Sigmoid colon (tissue), 7 donors: ENCODE measurements at places on chromosomes 3 and 15. TPM values are rescaled to one million over a fixed set of nuclear protein-coding genes. Genes with fewer than 3 reads are reported as not detected.
A peak's percentile ranks its signal among the peaks of the same experiment; 100 is the strongest.

The FAM107A gene
- 56.7 TPM for total RNA-seq

GRCh38 chr3:160023476-160023875 is 34.8 kb downstream of the IL12A start:
- no peak for DNase-seq

DNA sequence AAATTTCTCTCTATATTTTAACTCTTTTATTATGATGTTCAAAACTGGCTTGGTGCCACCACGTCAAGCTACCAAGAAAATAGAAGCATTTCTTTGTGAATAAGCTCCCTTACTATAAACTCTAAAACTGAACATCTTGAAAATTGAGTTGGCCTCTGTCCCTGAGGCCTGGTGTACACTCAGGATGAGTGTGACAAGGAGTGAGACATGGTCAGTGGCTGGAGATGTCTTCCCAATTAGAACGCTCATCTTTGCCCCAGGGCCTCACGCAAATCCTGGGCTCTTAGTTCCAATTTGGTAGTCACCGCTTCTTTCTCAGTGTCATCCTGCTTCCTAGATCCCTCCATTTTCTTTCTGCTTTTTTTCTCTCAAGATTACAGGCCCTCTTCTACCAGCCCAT is 26.2 kb downstream of the SLC2A2 start:
- DNase-seq, result no peak

The GOLGA8J gene
- not detected for total RNA-seq

The WDR93 gene
- not detected for total RNA-seq

DNA sequence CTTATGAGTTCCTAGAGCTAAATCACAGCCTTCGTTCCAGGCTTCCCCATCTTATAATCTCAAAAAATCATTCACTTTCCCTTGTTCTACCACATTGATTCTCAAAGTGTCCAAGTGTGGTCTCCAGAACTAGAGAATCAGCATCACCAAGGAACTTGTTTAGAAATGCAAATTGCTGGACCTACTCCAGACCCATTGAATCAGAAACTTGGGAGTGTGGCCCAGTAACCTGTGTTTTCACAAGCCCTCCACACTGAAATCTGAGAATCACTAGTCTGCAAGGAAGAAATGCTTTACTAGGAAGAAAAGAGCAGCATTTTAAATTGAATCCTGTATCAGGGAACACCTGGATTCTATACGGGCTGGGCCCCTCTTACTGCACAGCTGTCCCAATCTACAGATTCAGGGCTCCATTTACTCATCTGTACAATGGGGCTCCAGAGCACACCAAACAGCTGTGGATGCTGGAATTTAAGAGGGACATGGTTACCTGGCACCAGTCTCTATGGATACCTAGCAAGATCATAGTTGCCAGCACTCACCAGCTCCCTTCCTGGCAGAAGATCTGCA is 3.9 kb downstream of the MEGF11 start:
- DNase-seq, result no peak

- no peak for DNase-seq
Observed at GRCh38 chr3:169879013-169879557, 9.3 kb upstream of the LRRC31 start.

The MST1R gene
- 1.2 TPM for total RNA-seq

The ABHD5 gene
- total RNA-seq, result 11.1 TPM

DNA sequence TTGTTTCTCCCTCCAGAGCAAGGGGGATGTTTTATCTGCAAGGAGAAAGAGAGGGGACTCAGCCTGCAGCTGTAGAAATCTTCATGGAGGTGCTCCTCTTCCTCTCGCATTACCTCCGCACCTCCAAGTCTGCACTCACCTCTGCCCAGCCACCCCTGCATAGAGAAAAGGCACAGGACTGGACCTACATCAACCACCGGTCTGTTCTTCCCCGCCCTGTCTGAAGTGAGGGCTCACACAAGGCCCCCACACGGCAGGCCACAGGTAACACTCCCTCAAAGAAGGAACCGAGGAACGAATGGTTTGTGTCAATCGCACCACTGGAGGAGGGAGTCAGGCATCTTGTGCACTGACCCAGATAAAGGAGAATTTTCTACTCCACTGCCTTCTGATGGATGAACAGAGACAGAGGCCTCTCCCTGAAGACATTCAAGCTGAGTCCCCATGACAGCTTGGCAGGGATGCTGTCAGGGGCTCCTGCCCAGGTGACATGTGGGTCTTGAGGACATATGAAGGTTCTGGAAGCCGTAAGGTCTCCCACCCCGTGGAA is 260.3 kb downstream of the XXYLT1 start:
- peak; percentile 51 for DNase-seq

DNA sequence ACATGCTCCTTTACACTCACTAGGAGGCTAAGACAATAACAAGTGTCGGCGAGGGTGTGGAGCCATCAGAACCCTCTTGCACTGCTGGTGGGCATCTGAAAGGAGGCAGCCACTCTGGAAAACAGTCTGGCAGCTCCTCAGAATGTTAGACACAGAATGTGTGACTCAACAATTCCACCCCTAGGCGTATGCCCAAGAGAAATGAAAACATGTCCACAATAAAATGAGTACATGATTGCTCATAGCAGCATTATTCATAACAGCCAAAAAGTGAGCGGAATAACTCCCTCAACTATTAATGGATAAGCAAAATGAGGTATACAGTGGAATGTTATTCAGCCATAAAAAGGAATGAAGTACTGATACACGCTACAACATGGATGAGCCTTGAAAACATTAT is 57.8 kb downstream of the WNT7A start:
- DNase-seq, result no peak

DNA sequence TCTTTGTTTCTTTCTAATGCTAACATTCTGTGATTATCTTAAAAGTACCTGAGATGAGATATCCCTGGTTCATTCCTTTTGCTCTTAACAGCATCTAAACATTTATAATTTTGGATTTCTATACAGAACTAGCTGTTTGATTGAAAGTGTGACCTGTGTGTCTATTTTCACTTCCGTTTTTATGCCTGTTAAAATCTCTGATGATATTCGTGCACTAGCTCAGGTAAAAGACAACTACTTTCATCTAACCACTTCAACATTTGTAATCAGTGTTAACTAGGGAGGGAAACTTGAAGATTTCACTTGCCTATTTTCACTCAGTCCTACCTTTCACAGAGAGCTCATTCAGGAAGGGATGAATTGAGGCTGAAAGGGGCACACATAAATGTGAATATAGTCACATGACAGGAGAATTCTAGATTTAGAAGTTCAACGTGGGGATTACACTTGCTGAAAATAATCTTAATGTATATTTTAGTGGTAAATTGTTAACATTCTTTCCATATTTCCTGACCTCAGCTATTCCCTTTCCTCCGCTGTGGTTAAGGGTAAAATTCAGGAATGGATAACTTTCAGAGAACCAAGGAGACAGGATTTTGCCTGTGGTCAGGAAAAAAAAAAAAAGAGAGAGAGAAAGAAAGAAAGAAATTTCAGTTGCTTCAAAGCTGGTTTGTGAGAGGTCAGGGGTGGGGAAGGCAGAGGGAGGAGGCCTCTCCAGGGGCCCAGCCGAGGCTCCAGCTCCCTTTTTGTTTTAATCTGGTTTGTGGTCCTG is 159.8 kb upstream of the TSC22D2 start:
- DNase-seq, result no peak

GRCh38 chr3:62361261-62361660 is 12.1 kb downstream of the FEZF2 start:
- no peak for DNase-seq

DNA sequence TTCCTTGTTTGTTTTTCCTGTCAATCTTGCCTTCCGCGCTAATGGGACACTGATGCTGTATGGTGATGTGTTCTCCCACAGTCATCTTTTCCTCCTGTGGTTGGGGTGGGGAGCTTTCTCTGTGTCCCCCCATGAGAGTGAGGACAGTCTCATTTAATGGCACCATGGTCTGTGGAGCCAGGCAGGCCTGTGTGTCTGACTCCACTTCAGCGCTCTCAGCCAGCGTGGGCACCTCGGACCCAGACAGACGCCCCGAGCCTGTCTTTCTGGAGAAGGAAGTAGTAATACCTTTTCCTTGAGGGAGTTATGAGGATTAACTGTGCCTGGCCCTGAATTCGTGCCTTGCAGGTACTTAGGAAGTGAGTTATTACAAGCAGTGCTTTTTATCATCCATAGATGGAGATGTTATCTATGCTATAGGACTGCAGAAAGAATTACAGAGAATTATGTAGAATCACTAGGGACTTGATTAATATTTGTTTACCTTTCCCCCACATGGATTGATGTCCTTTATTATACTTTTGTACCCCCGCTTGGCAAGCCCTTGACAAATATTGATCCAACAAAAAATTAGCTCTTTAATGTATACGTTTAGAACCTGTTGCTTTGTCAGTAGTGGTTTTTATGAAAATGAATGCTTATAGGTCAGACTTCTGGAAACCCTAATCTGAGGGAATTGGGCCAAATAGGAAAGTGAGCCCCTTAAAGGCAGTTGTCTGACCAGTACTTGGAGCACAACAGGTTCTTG is 152.4 kb downstream of the PGPEP1L start:
- no peak for DNase-seq

- DNase-seq, result no peak
Observed at GRCh38 chr15:49709646-49710214, 88.9 kb downstream of the DTWD1 start.

DNA sequence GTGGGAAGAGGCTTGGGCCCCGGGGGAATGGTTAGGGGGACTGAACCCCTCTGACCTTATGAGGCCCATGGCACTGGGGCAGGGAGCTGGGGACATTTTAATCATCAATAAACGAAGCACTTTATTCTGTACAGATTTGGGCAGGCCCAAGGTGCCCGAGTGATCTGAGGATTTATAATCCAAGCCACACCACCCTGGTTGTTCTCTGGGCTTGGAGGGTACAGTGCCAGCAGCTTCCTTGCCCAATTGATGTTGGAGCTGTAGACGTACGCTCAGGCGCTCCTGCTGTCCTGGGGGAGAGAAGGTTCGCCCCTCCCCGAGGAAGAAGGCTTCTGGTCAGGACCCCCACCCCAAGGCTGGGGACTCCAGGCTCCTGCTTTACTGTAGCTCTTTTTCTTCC is 12.5 kb downstream of the ZBTB47 start:
- peak; percentile 66 for DNase-seq

- DNase-seq, result no peak
Observed at GRCh38 chr3:38723569-38724391, 74.3 kb upstream of the SCN5A start.

DNA sequence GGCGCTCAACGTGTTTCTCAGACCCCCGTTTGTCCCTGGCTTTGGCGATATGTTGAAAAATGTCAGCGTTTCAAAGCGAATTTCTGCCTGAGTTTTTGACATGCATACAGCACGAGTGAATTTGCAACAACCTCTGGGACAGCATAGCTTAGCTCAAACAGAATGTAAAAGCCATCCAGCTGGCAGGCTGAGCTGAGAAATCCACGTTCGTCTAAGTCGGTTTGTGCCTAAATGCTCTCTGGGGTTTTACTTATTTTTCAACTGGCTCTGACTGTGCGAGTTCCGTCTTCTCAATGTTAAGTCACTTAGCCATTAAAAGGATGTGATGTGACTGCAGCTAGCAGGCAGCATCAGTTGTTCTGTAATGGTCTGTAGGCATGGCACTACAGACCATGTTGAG is 243.5 kb upstream of the SLCO3A1 start:
- DNase-seq, result no peak

- DNase-seq, result no peak
Observed at GRCh38 chr3:48084929-48085328, 68.7 kb upstream of the MAP4 start.

The ARGFX gene
- not detected for total RNA-seq

- DNase-seq, result no peak
Observed at GRCh38 chr15:68025835-68026424, 28.2 kb upstream of the PIAS1 start.

DNA sequence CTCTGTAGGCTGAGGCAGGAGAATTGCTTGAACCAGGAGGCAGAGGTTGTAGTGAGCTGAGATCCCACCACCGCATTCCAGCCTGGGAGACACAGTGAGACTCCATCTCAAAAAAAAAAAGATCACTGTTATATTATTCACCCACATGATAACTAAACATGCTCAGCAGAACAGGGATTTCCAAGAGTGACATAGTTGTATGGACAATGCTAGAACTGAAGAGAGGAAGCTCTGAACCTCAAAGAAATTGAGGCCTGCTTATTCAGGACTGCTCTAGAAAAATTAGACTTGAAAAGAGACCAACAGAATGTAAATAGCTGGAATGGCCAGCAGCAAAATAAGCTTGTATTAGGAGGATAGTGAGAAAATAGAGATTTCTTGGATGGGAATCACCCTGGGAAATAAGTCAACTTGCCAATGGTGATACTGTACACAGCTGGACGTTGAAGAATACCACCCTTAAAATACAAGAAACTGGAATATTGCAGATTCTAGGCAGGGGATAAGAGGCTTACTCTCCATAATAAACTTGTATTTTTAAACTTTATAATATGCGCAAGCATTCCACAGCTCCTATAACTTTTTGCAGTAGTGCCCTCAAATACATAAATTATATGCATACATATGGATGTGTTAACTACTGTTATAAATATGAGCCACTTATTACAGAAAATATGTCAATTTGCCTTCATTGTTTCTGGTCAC is 28.2 kb downstream of the PIK3CB start:
- no peak for DNase-seq

DNA sequence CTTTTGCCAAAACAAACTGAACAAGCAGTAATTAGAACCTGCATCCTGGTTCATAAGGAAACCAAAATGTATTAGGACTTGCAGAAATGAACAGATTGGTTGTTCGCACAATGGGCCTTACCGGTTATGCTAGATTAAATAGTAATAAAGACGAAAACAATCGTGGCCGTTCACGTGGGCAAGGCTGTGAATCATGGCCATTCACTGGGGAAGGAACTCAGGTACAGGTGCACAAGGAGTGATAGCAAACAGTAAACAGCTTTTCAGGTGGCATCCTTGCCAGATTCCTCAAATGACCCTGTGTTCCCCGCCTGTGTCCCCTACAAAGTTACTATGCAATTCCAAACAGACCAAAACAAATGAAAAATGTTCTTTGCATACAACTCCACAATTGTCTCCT is 8.2 kb downstream of the LRIG1 start:
- DNase-seq, result no peak

The STAC gene
- total RNA-seq, result 39.6 TPM

GRCh38 chr15:93070551-93071296 is 18.3 kb downstream of the RGMA start:
- DNase-seq, result no peak

DNA sequence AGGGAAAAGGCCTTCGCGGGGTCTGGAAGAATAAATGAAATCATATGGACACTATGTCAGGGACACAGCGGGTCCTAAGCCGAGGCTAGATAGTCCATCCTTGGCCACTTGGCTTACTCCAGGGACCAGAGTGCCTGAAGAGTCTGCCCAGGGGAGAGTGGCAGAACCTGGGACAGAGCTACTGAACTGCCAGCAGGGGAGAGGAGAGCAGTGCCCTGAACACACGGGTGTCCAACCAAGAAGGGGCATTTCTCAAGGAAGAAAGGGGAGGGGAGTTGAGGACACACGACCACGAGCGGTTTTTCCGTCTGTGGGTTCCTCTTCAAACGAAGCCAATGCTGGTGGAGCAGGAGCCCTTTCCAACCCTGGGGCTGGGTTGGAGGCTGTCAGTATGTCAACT is 1.0 kb downstream of the ACAN start:
- no peak for DNase-seq

GRCh38 chr3:69847303-69847702 is 108.0 kb downstream of the MITF start:
- DNase-seq, result no peak

- DNase-seq, result no peak
Observed at GRCh38 chr3:72131899-72132298, 347.0 kb upstream of the PROK2 start.
